Naive thymus-derived CD8-positive, alpha-beta T cell (primary cell): ENCODE measurements at places on chromosomes 13 and 19. TPM values are rescaled to one million over a fixed set of nuclear protein-coding genes. Genes with fewer than 3 reads are reported as not detected.

GRCh38 chr19:33063753-33064457 is 783 bp downstream of the RHPN2 start:
- H3K4me3 ChIP-seq = peak overlapping the region; percentile 71
- no peak overlapping the region for H3K27ac ChIP-seq
- no peak for DNase-seq
- H3K27me3 ChIP-seq = peaks cover 8% of the 10 kb centered on the region
- peaks cover 1% of the 10 kb centered on the region for H3K4me1 ChIP-seq
- H3K36me3 ChIP-seq = no peaks in the 10 kb centered on the region

GRCh38 chr19:34505321-34506025 is 23.9 kb downstream of the WTIP start:
- no peak overlapping the region for H3K27ac ChIP-seq
- no peaks in the 10 kb centered on the region for H3K36me3 ChIP-seq
- peaks cover 8% of the 10 kb centered on the region for H3K4me1 ChIP-seq

The SLC7A10 gene
- total RNA-seq = not detected

The WDR87 gene
- total RNA-seq = not detected

GRCh38 chr19:1265615-1266128 is 3.5 kb upstream of the CIRBP start:
- peak overlapping the region; percentile 55 for H3K4me3 ChIP-seq
- H3K4me1 ChIP-seq = peaks cover 36% of the 10 kb centered on the region
- peak overlapping the region; percentile 46 for H3K27ac ChIP-seq
- H3K27me3 ChIP-seq = no peaks in the 10 kb centered on the region
- peaks cover 8% of the 10 kb centered on the region for H3K36me3 ChIP-seq

DNA sequence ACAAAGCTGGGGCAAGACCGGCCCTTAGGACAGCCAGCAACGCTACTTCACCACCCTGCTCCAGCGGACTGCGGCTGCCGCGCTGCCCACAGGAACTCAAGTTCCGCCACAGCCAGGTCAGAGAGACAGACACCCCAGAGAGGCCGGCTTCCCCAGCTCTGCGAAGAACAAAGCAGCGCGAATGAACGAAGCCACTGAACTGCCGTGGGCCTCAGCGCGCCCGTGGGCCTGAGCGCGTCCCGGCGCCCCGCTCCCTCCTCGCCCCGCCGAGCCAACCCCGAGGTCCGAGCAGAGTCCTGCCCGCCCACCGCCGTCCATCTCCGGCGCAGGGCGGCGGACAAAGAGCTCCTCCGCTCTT is 158.4 kb downstream of the RNF17 start:
- peak overlapping the region; percentile 89 for H3K27ac ChIP-seq
- DNase-seq = no peak
- peaks cover 18% of the 10 kb centered on the region for H3K4me1 ChIP-seq
- H3K4me3 ChIP-seq = peak overlapping the region; percentile 96
- no peaks in the 10 kb centered on the region for H3K36me3 ChIP-seq
- H3K27me3 ChIP-seq = no peaks in the 10 kb centered on the region

GRCh38 chr13:47111499-47111898 is 214.6 kb upstream of the HTR2A start:
- H3K27me3 ChIP-seq = no peaks in the 10 kb centered on the region
- H3K36me3 ChIP-seq = no peaks in the 10 kb centered on the region
- peaks cover 4% of the 10 kb centered on the region for H3K4me1 ChIP-seq

The ZNF8 gene
- 12.9 TPM for total RNA-seq

GRCh38 chr19:41883821-41884733 is 1.1 kb downstream of the ARHGEF1 start:
- peaks cover 10% of the 10 kb centered on the region for H3K36me3 ChIP-seq
- peak overlapping the region; percentile 99 for H3K4me3 ChIP-seq
- peak; percentile 82 for DNase-seq
- no peaks in the 10 kb centered on the region for H3K27me3 ChIP-seq

GRCh38 chr19:42279902-42280814 is 11.1 kb downstream of the CIC start:
- H3K4me1 ChIP-seq = peaks cover 46% of the 10 kb centered on the region
- DNase-seq = peak; percentile 86
- H3K36me3 ChIP-seq = no peaks in the 10 kb centered on the region
- H3K4me3 ChIP-seq = peak overlapping the region; percentile 96
- H3K27me3 ChIP-seq = no peaks in the 10 kb centered on the region

DNA sequence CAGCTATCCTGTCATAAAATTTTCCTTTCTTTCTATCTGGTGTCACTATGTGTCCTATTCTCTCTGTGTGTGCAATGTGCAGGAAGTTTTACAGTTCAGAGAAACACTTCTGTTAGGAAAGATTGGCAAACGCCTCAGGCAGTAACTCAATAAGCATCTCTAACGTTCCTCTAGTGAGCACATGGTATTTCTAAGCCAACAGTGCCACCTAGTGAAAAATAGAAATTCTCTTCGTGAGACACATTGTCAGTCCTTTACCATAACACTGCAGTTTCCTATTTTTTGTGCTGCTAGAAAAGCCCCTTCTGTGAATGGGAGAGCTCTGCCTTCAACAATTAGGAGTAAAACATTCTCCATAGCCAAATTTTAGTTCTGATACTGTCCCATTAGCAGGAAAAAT is 50.7 kb downstream of the ZNF723 start:
- no peak overlapping the region for H3K27ac ChIP-seq
- H3K27me3 ChIP-seq = no peaks in the 10 kb centered on the region
- H3K36me3 ChIP-seq = peaks cover 6% of the 10 kb centered on the region
- DNase-seq = no peak
- no peak overlapping the region for H3K4me3 ChIP-seq

The ERF gene
- total RNA-seq = 47.3 TPM

The KLK1 gene
- not detected for total RNA-seq

GRCh38 chr19:1384478-1385110 is 887 bp downstream of the NDUFS7 start:
- H3K36me3 ChIP-seq = peaks cover 16% of the 10 kb centered on the region
- DNase-seq = no peak
- H3K4me1 ChIP-seq = peaks cover 32% of the 10 kb centered on the region
- peak overlapping the region; percentile 62 for H3K27ac ChIP-seq

- peaks cover 33% of the 10 kb centered on the region for H3K27me3 ChIP-seq
- H3K4me3 ChIP-seq = no peak overlapping the region
- no peak overlapping the region for H3K27ac ChIP-seq
Observed at GRCh38 chr19:18234194-18234593, 8.0 kb upstream of the PDE4C start.

The ZFR2 gene
- 0.75 TPM for total RNA-seq

The ZNF776 gene
- 42.9 TPM for total RNA-seq

DNA sequence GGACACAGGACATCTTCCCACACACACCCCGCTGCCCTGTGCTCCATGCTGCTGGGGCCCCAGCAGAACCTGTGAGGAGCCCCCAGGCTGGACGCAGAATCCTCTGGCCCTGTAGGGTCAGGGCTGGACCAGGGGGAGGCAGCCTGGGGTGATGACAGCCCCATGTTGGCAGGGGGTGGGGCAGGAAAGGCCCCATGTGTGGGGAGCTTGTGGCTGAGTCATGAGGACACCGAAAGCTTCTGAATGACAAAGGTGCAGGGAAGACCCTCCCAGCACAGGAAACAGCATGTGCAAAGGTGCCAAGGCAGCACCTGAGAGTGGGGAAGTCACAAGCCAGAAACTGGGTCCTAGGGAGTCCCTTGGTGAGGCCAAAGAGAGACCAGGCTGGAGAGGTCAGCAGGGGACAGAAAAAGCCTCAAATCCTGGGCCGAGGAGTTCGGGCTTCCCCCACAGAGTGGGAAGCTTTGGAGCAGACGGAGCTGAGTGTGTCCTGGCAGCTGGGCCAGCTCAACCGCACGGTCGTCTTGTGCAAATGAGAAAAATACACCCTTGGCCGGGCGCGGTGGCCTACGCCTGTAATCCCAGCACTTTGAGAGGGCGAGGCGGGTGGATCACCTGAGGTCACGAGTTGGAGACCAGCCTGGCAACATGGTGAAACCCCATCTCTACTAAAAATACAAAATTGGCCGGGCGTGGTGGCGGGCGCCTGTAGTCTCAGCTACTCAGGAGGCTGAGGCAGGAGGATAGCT is 17.5 kb downstream of the ATP8B3 start:
- H3K36me3 ChIP-seq = no peaks in the 10 kb centered on the region
- H3K4me3 ChIP-seq = no peak overlapping the region
- H3K27me3 ChIP-seq = no peaks in the 10 kb centered on the region
- H3K4me1 ChIP-seq = peaks cover 7% of the 10 kb centered on the region
- no peak for DNase-seq

GRCh38 chr13:76980075-76980718 is 11.7 kb upstream of the CLN5 start:
- peaks cover 9% of the 10 kb centered on the region for H3K4me1 ChIP-seq
- H3K27ac ChIP-seq = no peak overlapping the region

DNA sequence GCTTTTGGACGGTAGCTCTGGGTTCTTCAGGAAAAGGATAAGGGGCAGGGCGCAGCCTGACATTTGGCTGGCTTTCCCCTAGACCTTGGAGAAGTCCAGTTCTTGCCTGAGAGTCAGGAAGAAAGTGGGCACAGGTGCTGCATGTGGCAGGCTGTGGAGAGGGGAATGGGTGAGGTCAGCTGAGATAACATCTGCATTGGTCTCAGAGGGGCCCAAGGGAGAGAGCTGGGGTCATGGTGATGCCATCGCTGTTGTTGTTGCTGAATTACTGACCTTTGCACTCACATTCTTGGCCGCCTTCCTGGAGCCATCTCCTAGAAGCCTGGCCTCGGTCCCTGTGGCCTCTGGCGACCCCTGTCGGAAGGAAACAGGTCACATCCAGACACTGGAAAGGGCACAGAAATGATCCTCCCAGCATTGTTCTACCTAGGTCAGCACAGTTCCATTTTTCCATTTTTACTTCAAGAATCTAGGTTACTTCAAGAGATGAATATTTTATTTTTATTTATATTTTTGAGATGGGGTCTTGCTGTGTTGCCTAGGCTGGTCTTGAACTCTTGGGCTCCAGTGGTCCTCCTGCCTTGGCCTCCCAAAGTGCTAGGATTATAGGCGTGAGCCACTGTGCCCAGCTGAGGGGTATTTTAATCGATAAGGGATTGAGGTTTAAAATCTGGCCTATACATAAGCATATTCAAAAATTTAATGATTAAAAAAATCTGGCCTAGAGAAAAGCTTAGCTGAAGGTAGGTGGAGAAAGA is 6.5 kb upstream of the LIPE start:
- DNase-seq = peak; percentile 77
- H3K36me3 ChIP-seq = no peaks in the 10 kb centered on the region
- H3K4me1 ChIP-seq = peaks cover 4% of the 10 kb centered on the region
- H3K27me3 ChIP-seq = no peaks in the 10 kb centered on the region
- no peak overlapping the region for H3K4me3 ChIP-seq

DNA sequence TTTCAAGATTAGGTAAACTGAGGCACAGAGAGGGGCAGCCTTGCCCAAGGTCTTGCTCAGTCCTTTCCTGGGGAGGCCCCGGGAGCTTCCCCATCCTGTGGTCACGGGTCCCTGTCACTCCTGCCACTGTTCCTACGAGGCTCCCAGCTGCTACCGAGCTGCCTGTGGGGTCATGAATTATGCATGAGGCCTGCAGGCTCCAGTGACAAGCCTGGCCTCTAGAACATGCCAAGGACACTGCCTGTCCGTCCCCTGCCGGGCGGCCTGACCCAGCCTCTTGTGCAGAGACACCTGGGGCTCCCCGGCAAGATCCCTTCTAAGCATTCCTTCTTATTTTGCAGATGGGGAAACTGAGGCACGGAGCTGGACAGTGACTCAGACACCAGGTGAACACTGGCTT is 2.7 kb downstream of the FCHO1 start:
- no peak for DNase-seq
- H3K4me1 ChIP-seq = peaks cover 62% of the 10 kb centered on the region
- no peaks in the 10 kb centered on the region for H3K27me3 ChIP-seq
- H3K27ac ChIP-seq = peak overlapping the region; percentile 41
- peak overlapping the region; percentile 19 for H3K4me3 ChIP-seq
- H3K36me3 ChIP-seq = peaks cover 5% of the 10 kb centered on the region

DNA sequence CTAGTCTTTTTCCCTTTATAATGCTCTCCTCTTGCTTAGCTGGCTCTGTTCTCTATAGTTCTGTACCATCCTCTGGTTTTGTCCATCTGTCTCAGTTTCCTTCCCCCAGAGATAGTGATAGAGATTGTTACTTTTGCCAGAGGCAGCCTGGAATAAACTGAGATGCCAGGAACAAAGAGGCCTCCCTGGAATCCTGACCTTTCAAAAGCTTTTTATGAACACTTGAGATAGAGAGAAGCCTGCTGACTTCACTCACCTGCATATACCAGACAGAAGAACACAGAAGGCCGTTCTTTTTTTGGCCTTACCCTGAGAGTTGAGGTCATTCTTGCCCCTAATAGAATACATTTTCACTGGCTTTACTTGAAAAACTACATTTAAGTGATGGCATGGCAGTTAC is 150.2 kb downstream of the LHFPL6 start:
- no peak overlapping the region for H3K27ac ChIP-seq
- no peak for DNase-seq
- H3K36me3 ChIP-seq = no peaks in the 10 kb centered on the region
- peaks cover 12% of the 10 kb centered on the region for H3K27me3 ChIP-seq

GRCh38 chr13:73303851-73304250 is 245.0 kb downstream of the KLF5 start:
- no peaks in the 10 kb centered on the region for H3K4me1 ChIP-seq
- H3K27me3 ChIP-seq = peaks cover 3% of the 10 kb centered on the region
- no peak for DNase-seq
- no peak overlapping the region for H3K27ac ChIP-seq

GRCh38 chr13:93118081-93118615 is 108.5 kb upstream of the GPC6 start:
- H3K27me3 ChIP-seq = no peaks in the 10 kb centered on the region
- H3K36me3 ChIP-seq = no peaks in the 10 kb centered on the region
- no peaks in the 10 kb centered on the region for H3K4me1 ChIP-seq

DNA sequence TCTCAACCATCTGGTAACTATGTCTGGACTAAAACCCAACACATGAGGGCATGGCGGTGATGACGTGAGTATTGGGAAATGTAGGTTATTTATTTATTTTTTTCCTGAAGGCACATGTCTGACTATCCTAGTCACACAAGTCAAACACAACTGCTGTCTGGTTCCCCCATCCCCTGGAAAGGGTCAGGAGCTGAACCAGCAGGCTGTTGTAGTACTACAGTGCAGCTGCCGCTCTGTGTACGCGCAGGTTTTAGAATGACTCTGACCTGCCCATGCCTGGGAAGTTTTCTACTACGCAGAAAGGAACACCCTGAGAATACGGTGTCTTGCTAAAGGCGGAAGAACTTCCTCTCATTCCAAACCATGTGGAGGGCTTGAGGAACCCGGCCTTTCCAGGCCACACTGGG is 1.2 kb downstream of the SLC7A1 start:
- no peaks in the 10 kb centered on the region for H3K36me3 ChIP-seq
- H3K27ac ChIP-seq = peak overlapping the region; percentile 87
- H3K27me3 ChIP-seq = no peaks in the 10 kb centered on the region
- peak overlapping the region; percentile 86 for H3K4me3 ChIP-seq
- peaks cover 57% of the 10 kb centered on the region for H3K4me1 ChIP-seq
- peak; percentile 8 for DNase-seq

The TGFBR3L gene
- 0.41 TPM for total RNA-seq

The PRSS57 gene
- total RNA-seq = not detected

The ERICH6B gene
- not detected for total RNA-seq

DNA sequence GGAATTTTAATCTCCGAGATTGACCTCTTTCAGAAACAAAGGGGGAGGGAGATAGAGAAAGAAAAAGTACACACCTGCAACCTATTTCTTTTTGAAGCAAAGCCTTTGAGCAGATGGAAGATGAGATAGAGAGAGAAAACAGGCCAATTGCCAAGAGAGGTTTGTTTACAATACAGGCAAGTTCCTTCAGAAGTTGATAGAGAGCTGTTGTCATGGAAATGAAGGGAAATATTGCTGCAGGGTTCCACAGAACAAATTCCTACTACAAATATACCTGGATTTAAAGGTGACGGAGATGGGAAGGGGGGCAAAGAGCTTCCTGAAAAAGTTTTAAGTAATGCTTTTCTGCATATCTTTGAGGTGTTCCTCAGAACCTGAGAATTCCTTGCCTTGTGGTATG is 388.4 kb downstream of the NDFIP2 start:
- DNase-seq = no peak
- H3K4me3 ChIP-seq = no peak overlapping the region
- no peak overlapping the region for H3K27ac ChIP-seq
- no peaks in the 10 kb centered on the region for H3K36me3 ChIP-seq
- H3K27me3 ChIP-seq = no peaks in the 10 kb centered on the region
